Forelimb muscle (tissue), 1 donor: ENCODE measurements at places on chromosomes 11 and 22. TPM values are rescaled to one million over a fixed set of nuclear protein-coding genes. Genes with fewer than 3 reads are reported as not detected.

- no peak for DNase-seq
Measured at GRCh38 chr11:61075891-61076290, 26.4 kb upstream of the CD5 start.

DNA sequence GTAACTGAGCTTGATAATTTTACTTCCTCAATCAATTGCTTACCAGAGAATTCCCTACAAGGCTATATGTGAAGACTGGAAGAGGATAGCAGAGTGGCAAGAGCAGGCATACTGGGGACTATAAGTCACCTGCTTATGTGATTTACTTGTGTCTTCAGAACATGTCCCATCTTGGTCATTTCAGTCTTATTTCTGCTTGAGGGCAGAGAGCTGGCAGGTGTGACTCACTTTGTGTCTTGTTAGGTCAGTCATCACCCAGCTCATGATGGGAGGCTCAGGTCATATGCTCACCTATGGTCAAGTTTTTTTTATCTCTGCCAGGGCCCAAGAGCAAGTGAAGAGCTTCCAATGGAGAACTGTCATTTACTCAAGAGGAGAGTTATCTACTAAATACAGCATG lies 6.2 kb downstream of the SRSF8 start:
- DNase-seq, result no peak

GRCh38 chr11:19947537-19948114 lies 212.6 kb downstream of the DBX1 start:
- DNase-seq, result no peak

DNA sequence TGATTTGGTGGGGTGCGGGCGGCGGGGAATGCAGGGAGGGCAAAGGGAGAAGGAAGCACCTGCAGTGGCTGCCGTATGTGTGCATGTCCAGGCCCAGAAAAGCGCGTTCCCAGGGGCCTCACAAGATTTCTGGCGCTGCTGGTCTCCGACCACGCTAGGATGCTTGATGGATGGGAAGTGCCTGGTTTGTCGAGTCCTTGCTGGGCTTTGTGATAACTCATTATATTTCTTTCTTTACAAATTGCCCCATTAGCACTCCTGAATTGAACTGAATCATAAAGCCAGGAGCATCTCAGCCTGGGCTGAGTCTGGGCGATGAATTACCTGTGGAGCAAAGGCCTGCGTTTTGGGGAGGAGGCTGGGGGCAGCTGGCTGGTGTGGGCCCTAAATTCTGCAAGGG lies 69.2 kb upstream of the LMO1 start:
- DNase-seq, result no peak

GRCh38 chr11:125200441-125200840 lies 35.9 kb downstream of the PKNOX2 start:
- DNase-seq, result no peak

The UPK2 gene
- polyA plus RNA-seq, result 1.3 TPM

The ADM gene
- 7.4 TPM for polyA plus RNA-seq
